Osteoblast (primary cell): ENCODE measurements at places on chromosomes 6 and 20.

DNA sequence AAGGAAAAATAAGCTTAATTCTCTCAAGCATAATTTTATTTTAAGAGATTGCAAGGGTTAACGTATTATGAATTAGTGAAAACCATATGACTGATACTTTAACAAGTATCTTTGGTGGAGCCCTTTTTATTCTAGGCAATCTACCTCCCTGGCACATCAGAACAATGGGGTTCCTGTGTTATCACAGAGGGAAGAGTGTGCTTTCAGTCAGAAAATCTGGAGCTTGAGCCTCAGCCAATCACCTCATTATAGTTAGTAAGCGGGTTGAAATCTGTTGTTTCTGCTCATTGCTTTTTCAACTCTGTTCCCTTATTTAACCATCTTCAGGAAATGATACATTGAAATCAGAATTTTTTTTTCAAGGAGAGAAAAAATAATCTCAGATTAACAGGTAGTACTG lies 391 bp downstream of the ADGRF1 start:
- no peak for DNase-seq

- no peak for DNase-seq
These were observed 403.6 kb downstream of the PLCB1 start for GRCh38 chr20:8535403-8536261.

DNA sequence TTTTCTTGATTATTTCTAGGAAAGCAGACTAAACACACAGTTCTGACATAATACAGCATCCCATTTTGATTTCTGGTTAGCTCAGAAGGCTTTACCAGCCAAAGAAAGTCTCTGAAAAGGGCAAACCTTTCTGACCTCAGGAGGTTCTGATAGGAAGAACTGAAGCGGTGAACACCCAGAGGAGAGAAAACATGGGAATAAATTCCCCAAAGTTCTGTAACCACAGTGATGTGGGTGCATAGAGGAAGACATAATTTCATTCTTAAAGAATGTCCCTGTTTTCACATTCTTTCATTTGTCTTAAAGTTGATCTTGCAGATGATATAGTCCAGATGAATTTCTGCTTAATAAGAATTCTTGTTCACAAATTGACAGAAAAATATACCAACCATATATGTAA lies 60.3 kb downstream of the RSPO3 start:
- DNase-seq, result no peak

- no peak for DNase-seq
These were observed 23.5 kb upstream of the LY86 start for GRCh38 chr6:6565069-6565468.

DNA sequence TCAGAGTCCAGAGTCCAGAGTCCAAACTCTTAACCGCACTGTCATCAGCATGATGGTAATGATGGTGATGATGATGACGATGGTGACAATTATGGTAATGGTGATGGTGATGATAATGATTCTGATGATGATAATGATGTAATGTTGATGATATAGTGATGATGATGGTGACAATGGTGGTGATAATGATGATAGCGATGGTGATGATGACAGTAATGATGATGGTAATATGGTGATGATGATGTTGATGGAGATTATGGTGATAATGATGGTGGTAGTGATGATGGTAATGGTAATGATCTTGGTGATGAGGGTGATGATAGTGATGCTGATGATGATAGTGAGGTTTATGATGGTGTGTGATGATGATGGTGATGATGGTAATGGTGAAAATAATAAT lies 367.8 kb upstream of the CDH4 start:
- no peak for DNase-seq

DNA sequence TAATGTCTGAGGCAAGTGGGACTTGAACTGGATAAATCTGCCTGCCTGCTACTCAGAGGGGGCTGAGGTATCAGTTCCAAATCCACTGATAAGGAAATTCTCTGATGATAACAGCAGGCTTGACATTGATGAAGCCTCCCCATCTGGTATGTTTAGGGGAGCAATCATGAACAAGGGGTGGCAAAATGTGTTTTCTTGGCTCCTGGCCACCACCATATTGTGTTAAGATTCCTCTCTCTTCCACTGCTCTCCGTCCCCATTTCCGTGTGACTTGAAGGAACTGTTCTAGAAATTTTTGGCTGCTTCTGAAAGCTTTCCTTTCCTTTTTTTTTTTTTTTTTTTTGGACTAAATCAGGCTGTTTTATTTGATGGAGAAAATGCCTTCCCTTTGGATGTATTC lies 335.3 kb upstream of the NRSN1 start:
- no peak for DNase-seq

GRCh38 chr20:43909720-43910119 lies 4.9 kb upstream of the TOX2 start:
- no peak for DNase-seq

- no peak for DNase-seq
These were observed 45.6 kb downstream of the HDAC2 start for GRCh38 chr6:113925378-113925777.

DNA sequence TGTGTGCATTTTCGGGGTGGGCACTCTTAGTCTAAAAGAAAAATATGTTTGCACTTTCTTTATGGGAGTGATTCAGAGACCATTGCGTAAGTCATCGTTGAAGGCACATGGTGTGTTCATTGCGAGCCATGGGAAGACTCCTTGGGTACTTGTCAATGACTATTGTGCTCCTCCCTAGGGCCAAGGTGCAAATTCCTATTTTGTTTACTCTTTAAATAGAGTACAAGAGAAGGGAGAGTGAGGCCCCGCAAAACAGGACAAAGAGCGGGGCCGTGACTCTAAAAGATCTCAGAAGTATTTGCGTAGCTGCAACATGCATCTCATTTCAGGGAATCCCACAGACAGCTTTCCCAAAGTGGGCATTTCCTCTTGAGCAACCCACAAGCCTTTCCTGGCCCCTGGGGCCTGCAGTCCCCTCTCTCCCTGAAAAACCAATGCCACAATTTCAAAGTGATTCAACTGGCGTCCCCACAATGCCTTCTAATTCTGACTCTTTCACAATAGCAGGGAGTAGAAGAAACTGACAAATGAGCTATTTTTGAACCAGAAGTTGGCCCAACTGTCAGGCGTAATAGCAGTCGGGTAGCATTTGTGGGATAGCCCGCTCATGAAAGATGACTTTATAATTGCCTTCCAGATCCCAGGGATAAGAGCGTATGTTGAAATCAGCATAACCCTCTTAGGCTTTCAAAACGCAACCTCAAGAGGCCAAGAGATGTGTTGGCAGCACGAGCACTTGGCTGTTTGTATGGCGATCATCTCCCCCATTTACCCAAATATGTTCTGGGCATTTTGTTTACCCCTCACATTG lies 277.9 kb upstream of the BMP2 start:
- DNase-seq, result no peak

DNA sequence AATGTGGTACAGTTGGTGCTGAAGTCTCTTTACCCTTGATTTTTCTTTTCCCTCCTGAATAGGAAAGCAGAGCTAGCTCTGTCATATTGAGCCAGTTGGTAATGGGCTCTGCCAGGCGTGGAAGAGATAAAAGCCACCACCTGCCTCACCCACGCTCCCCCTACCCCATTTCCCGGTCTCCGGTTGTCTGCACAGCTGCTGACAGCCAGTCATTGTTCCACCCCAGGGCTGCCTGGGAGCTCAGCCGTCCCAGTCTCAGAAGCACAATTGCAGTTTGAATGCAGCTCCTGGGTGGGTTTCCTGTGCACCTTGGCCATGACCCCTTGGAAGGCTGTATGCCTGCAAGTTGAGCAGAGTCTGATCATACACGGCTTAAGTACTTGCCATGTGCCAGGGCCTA lies 675.2 kb upstream of the FLRT3 start:
- DNase-seq, result no peak

DNA sequence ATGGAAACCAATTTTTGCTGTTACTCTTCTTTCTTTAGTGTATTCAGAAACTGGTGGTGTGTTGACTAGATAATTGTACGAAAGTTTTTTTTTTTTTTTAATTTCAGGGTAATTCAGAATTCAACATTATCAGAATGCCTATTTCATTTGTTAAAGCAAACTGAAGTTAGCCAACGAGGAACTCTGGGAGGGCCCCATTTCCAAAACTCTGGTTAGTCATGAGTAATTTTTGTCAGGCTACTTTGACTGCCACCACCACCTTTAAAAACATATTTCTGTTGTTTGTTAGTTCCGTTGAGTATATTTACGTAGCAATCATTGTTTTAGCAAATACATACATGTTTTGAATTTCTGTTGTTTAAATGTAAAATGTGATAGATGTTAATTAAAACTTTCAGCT lies 763 bp downstream of the ZKSCAN8 start:
- DNase-seq, result no peak
